ENCODE measurements at places on chromosomes 1 and 21. TPM values are rescaled to one million over a fixed set of nuclear protein-coding genes. Genes with fewer than 3 reads are reported as not detected.

DNA sequence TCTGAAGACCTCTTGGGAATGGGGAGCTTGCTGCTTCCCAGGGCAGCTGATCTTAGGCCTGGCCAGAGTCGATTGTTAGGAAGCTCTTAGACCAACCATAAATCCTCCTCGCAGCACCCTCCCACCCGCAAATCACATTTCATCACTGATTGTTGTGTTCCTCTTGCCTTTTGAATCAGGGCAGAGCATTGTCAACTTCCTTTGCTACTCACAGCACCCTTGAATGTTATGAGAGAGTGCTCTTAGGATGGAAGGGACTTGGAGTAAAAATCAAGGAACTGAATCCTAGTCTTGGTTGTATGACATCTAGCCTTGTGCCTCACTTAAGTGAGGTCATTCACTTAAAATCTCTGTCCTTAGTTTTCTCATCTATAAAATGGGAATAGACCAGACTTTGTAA lies 3.0 kb downstream of the VASH2 start:
- no peak for DNase-seq

- DNase-seq: no peak
Measured at GRCh38 chr1:153190373-153190772, 12.9 kb upstream of the LELP1 start.

GRCh38 chr1:207313131-207313530 lies 8.3 kb upstream of the CD55 start:
- DNase-seq: no peak

DNA sequence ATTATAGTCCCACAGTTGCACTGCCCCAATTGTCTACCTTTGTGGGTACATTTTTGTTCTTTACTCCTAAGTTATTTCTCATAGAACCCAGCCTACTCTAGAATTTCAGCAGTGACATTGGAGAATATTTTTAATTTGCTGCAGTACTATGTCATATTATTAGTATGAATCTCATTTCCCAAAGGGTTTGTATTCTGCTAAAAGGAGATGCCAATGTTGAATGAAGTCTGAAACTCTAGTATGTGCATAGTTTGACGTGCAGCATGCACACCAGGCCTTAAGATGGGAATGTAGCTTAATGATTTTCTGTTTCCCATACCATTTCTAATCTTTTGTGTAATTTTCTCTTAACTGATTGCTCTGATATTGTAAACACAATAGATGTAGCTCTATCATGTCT lies 10.5 kb upstream of the C1orf105 start:
- no peak for DNase-seq

DNA sequence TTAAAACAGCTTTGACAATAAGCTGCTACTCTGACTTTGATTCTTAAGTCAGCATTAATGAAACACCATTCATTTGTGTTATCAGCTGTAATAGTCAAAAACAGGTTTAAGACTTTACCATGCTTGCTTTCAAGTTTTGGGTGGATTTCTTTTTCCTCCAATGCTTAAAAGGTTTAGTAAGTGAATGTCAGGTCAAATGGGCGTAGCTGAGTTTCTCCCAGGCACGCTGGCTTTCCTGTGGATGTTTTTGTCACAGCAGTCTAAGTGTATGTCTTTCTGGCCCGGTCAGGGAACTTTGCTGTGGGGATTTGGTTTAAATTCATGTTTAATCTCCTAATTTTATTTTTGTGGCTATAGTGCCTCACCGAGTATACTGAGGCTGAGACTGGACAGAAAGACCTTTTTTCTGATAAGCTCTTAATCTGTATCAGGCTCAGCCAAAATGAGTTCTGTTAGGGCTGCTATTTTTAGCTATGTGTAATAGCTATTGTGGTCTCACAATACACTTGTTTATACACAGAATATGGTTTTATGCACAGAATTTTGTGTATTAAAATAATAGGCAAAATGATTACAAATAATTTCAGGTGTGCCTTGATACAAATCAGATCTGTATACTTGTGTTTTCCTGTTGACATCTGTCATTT lies 292.8 kb downstream of the DISC1 start:
- no peak for DNase-seq

- no peak for DNase-seq
Measured at GRCh38 chr1:66455446-66455845, 78.5 kb upstream of the SGIP1 start.

- DNase-seq: no peak
Measured at GRCh38 chr21:31340514-31340913, 3.5 kb downstream of the TIAM1 start.

The CSF3R gene
- polyA plus RNA-seq: 2.1 TPM

The RPL22 gene
- polyA plus RNA-seq: 370 TPM

DNA sequence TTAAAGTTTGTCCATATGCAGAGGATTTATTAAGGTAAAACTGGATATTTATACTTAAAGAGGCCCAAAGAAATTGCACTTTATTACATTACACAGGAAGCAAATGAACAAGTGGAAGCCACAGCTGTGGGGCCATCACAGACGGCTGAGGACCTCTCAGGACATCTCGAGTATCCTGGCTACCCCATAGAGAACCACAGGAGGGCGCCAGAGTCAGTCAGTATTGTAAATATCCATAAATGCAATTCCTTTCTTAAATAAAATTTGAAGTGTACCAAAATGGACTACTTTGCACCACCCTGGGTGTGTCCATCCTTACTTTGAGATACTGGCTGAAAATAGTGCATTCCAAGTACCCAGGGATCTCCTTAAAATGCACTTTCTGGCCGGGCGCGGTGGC lies 257.2 kb downstream of the MRPL39 start:
- no peak for DNase-seq

- no peak for DNase-seq
Measured at GRCh38 chr1:216700779-216701178, 22.4 kb downstream of the ESRRG start.

GRCh38 chr1:209675565-209676154 lies 448 bp downstream of the G0S2 start:
- DNase-seq: peak; percentile 57

The OR2G6 gene
- polyA plus RNA-seq: not detected

DNA sequence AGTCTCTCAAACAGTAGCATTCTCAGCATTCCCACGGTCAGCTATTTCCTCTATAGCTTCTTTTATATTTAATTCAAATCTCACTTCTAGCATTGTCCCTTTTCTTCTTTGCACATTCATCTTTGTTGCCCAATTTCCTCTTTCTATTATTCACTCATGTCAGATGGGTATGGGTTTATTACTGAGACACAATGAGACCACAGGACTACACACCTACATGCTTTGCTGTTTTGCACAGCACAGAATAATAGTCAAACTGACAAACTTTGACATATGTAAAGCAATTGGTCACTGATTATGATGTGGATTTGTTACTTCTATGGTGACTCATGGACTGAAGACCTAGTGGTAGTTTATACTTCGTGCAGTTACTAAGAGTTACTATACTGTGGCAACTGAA lies 5.8 kb upstream of the CD1C start:
- DNase-seq: no peak

DNA sequence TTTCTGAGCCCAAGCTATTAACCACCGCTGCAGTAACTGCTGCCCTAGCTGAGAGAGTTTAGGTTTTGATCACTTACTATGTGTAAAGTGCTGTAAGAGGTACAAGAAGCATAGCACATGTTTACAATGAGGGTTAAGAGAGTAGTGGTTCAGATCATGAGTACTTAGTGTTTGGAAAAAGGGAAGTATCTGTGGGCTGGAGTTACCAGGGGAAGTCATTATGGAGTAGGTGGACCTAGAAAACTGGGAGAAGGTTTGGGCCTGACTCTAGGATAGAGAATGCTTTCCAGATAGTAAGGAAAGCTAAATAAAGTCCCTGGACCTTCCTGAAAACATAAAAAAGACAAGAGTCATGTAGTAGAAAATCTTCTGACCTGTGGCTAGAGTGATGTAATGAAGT lies 149.6 kb upstream of the PLXNA2 start:
- DNase-seq: no peak

DNA sequence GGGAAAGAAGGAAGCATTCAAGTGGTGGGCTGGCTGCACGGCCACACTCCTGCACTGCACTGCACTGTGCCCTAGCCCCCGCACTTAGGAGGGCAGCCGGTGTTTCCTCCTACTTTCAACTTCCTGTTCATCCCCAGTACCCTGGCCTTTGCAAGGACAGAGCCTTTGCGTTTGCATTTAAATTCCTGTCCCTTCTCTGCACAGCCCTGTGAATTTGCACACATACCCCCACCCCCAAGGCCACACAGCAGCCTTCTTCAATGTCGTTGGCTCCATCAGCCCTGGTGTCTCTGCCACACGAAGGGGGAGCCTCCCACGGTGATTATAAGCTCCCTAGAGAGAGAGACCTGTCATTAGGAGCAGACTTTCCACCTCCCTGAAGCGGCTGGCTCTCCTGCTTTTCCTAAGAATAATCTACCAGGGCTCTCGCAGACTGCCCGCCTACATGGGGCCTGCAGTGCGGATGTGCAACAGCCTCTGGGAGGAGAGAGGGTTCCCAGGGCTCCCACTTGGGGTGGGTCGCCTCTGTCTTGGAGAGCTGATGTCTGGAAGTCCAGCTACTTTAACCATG lies 13.2 kb upstream of the SLC45A3 start:
- no peak for DNase-seq

DNA sequence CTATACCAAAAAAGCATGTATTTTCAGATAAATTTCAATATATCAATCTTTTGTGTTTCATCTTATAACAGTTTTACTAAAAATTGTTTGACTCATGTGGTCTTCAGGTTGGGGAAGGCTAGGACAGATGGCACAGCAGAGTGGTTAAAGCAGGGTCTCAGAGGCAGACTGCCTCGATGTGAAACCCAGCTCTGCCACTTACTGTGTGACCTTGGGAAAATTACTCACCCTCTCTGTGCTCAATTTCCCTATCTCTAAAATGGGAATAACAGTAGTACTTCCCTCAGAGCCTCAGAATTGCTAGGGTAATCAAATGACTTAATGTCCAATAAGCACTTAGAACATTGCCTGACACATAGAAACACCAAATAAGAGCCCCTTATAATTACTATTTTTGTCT lies 262.1 kb upstream of the FMN2 start:
- DNase-seq: no peak

DNA sequence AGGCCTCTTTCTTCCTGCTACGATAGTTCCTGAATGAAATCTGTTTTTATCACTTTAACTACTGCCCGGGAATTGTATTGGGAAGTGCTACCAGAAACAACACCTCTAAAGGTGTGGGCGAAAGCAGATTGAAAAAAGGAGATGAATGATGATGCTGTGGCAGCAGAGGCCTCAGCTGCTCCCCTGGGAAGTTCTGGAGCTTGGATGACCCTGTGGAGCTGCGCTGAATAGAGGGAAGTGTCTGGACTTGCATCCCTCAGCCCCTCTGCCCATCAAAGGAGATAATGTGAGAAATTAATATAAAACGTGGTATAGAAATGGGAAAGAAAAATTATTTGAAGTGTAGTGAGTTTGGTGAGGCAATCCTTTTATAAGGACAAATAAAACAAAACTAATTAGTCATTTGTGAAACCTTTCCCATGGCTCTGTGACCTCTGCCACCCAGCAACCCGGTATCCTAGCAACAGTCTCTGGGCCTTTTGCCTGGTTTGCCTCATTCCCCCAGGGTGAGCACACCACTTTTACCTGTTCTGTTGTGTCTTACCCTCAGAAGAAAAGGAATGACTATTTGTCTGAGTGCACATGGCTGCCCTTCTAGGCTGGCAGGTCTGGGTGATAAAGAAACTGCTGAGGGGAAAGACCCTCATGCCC lies 21.3 kb downstream of the OVAAL start:
- no peak for DNase-seq

GRCh38 chr1:66980745-66981367 lies 56.1 kb downstream of the MIER1 start:
- DNase-seq: no peak

DNA sequence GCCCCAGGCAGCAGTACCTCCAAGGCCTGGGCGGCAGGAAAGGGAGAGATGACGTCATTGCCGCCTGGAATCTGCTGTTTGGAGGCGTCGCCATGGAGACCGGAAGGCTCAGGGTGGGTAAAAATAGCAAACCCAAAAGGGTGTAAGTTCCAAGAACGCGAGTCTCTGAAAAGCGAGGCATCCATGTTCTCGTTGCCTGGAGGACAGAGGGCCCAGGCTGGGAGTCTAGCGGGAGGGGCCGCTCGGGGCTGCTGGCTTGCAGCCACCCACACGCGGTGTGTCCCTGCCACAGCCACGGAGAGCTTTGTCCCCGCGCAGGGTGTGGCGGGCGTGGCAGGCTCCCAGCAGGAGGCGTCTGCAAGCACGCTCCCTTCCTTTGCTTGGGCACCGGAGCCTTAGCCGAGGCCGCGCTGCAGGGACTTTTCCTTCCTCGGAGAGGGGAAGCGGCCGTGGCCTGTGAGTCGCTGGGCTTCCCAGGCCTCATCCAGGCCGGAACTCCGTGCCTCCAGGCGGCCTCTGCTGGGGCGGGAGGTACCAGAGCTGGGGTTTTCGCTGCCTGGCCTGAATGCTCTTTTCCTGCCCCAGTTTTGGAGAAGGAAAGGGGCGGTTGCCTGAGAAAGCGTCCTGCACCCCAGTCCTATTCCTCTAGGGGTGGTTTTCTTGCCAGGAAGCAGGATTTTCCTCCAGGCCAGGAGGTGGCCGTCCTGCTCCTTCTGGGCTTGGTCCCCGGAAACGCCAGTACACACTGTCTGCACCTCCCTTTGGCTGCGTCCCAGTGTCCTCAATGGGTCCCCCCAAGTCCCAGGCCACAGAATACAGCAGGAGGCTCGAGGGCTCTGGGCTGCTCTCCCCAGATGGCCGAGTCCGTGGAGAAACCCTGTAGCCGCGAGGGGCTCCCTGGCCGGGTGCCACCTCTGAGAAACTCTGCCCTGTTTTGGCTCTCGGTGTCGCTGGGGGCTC lies 15.3 kb upstream of the SKI start:
- DNase-seq: peak; percentile 96

DNA sequence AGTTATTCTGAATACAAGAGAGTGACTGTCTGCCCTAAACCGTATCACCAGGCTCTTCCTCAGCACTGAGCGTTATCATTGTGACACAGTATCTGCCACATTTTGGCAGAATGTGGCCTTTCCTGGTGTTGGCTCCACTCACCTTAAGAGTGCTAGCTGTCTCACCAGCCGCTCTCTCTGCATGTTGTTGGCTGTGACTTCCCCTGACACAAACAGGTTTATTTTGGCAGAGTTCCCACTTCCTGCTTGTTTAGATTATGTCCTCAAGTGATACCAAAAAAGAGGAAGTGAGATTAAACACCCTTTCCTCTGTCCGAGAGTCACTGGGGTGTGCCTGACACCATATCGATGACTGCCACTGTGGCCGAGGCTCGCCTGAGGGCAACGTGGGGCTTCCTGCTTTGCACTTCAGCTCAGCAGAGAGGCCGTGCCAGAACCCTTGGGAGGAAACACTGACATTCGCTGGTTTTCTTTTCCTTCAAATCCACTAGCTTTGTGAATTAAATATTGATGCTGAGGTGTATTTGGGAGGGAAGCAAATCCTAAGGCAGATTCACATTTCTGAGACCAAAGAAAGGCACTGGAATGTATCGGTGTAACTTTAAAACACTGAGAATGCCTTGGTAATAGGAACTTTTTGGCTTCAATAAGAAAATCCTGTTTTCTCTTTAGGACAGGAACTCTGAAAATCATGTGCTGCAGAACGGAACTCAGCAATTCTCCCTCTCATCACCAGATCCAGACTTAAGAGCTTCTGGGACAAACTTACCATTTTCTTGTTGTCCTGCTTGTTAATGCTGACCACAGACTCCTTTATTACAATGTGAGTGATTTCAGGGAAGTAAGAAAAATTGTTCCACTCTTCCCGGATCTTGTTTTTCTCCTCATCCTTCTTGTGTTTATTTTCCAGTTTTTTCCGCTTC lies 102.1 kb downstream of the JAK1 start:
- DNase-seq: no peak

The SPRR2F gene
- polyA plus RNA-seq: not detected

The S100A7 gene
- polyA plus RNA-seq: not detected

The TRIM46 gene
- polyA plus RNA-seq: 0.50 TPM

The PRRX1 gene
- polyA plus RNA-seq: 51.6 TPM

- DNase-seq: no peak
Measured at GRCh38 chr1:167477986-167478385, 40.3 kb downstream of the CD247 start.

GRCh38 chr1:70785287-70785686 lies 262.3 kb downstream of the PTGER3 start:
- no peak for DNase-seq
